ENCODE measurements at places on chromosomes 7 and 10. TPM values are rescaled to one million over a fixed set of nuclear protein-coding genes. Genes with fewer than 3 reads are reported as not detected.

GRCh38 chr7:90728568-90728967 lies 132.4 kb downstream of the CDK14 start:
- no peak for DNase-seq

DNA sequence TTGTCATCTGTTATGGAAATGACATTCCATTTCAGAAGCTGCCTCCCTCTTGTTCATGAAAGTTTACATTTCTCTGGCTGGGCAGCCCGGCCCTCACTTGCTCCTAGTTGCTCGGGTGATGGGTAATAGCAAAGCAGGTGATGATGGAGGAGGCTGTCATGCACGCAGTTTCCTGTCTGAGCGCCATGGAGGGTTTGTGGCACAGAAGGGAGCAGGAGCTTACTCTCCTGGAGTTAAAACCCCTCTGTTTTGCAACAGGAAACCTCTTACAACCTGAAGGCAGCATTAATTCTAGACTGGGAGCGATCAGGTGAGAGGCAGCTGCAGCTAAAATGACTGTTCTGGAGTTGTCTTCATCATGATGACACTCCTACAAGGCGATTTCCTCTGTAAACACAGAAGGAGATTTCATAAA lies 34.1 kb upstream of the MKI67 start:
- no peak for DNase-seq

GRCh38 chr7:82506702-82507101 lies 63.1 kb upstream of the CACNA2D1 start:
- DNase-seq: peak; percentile 14

DNA sequence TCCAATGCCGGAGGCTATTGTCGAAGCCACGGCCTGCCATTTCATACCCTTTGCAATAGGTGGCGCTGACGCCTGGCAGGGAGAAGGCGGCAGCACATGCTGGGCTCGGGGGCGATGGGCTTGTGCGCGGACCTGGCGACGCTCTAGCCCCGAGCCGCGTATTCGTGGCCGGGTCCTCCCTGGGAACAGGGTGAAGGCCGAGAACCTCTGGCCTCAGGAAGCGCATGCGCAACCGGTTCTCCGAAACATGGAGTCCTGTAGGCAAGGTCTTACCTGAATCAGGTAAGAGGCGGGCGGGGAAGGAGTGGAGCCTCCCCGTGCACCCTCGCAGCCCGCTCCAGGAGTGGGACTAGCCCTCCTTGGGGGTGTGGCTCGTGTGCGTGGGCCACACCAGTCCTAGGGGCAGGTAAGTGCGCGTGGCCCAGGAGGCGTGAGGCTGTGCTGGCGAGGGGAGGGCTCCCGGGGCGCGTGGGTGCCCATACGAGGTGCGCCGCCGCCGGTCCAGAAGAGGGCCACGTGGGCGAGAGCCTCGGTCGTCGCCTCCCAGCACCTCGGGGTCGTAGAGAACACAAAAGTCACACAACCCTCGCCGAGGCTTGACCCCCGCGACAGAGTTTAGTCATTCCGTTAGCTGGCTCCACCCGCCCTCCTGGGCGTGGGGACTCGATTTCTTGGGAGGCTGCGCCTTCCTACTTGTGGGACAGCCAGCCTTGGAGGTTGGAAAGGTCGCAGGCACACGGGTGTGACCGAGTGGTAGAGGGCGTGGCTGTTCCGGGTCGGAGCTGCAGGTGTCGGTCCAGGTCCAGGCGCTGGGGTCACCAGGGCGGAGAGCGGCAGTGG lies 5.6 kb upstream of the MEST start:
- DNase-seq: no peak

Gene PDZD7
- total RNA-seq: 2.2 TPM

Gene TMEM270
- total RNA-seq: 1.7 TPM

- DNase-seq: no peak
Measured at GRCh38 chr10:132283604-132284382, 24.0 kb downstream of the STK32C start.

GRCh38 chr10:125008689-125009638 lies 67.0 kb downstream of the ZRANB1 start:
- DNase-seq: no peak

DNA sequence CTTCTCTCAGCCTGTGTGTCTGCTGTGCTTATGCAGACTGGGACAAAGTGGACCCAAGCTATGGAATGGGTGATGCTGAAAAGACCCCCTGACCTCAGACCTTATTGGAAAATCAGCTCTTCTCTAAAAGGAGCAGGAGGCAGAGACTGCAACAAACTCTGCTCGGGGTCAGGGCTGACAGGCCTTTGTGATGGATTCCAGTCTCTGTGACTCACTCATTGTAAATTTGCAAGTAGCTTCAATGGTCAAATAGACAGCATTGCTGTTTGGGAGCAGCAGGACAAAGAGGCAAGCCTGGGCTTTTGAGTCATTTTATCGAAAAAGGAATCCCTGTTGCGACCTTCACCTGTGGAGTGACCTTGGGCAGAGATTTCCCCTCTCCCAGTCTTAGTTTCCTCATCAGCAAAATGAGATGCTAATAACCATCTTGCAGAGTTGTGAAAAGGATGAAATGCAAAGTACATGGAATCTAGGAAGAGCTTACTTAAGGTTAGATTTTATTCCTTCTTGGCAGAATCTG lies 26.1 kb upstream of the GPR26 start:
- no peak for DNase-seq

GRCh38 chr7:2757361-2757903 lies 69.4 kb downstream of the AMZ1 start:
- DNase-seq: peak; percentile 90

Gene PIP
- total RNA-seq: not detected

Gene RADIL
- total RNA-seq: 5.1 TPM

GRCh38 chr10:113752553-113752952 lies 1.1 kb downstream of the PLEKHS1 start:
- DNase-seq: no peak

GRCh38 chr7:67716729-67717128 lies 720.1 kb downstream of the TYW1 start:
- peak; percentile 59 for DNase-seq

DNA sequence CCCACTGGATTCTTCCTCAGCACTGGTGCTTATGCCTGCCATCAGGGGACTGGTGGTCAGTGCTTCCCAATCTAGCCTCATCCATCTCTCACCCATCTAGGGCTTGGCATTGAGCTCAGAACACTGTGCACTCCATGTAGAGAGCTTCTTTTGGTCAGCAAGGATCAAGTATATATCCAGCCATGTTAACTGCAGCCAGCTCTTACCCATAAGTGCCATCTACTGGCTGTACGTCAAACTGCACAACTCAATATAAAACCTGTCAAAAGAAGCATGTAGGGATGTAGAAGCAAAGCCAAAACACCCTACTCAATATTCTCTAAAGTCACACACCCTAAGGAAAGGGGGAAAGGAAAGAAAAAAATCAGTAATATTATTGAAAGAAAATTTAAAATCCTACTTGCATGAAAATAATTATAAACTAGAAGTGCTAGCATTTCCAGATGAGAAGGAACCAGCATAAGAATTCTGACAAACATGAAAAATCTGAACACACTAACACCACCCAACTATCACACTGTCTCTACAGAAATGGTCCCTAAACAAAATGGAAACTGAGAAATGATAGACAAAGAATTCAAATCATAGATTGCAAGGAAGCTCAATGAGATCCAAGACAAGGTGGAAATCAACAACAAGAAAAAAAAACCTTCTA lies 531.1 kb upstream of the STEAP1 start:
- peak; percentile 53 for DNase-seq

Gene TRIM74
- 0.12 TPM for total RNA-seq

- peak; percentile 49 for DNase-seq
Measured at GRCh38 chr10:97713826-97714400, 383 bp downstream of the MARVELD1 start.

- DNase-seq: no peak
Measured at GRCh38 chr10:92091965-92092364, 168.4 kb downstream of the BTAF1 start.

- no peak for DNase-seq
Measured at GRCh38 chr7:96233084-96233483, 88.8 kb downstream of the SLC25A13 start.

Gene BEND7
- total RNA-seq: 22.0 TPM

DNA sequence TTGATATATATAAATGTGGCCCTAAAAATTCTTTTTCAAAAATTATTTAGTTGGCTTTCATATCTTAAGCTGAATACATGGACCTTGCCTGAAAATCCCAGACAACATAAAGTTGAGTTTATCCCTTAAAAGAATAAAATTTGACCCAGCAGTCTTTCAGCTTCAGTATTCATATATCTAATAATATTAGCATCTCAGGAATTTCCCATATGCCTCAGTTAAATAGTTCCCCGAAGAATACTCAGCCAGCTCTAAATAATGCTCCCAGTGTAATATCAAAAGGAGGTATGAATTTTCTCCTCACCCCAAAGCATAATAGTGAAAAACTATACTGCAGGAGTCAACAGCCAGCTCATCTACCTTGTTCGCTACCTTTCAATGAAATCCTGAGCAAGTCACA lies 145.9 kb downstream of the CTNNA3 start:
- no peak for DNase-seq

DNA sequence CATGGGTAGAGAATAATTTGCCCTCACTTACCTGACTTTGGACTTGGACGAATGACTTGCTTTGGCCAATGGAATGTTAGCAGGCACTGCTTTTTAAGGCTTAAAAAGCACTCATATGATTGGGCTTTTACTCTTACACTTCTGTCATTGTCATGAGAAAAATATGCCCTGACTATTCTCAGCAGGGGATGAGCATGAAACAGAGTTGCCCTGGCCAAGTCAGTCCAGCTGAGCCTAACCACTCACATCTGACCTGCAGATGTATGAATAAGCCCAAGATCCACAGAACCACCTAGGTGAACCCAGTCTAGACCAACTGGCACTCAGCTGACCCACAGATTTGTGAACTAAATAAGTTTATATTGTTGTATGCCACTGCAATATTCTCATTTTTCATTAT lies 573.5 kb downstream of the TNS3 start:
- no peak for DNase-seq

DNA sequence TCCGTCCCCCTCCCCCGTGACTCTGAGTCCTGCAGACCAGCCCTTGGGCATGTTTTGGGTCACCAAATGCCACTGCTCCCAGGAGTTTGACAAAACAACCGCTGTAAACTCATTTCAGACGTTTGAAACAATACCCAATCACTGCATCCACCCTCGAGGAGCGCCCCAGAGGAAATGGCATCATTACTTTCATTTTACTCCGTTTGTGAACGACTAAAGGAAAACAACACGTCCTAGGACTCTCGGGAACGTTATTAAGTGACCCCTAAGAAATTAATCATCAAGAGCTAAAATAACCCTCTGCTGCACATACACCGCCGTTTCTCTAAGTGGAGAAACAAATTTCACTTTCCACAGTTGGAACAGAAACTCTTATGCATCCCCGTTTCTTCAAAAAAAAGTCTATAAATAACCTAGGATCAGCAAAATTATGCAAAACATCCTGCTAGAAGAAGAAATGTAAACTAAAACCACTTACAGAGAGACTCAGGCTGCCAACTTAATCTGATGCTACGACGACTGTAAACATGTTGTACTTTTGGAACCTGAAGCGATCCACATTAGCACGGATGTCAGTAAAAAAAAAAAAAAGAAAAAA lies 109.9 kb upstream of the EFCAB10 start:
- DNase-seq: peak; percentile 19

DNA sequence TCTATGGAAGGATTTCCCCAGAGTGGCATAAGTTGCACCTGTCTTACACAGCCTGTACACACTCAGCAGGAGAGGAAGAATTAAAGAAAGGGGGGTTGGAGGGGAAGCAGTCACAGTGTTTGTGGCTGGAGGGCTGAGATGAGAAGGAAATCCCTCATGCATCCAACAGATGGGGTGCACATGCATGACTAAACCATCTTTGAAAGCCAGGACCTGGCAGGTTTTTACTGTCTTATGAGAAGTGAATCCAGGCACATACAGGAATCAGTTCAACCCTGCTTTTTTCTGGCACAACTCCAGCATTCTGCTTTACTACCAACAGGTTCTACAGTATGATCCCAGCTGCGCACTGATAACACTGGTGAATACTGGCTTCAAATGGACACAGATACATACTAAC lies 107.7 kb downstream of the CACNA2D1 start:
- DNase-seq: no peak

- DNase-seq: no peak
Measured at GRCh38 chr10:95896071-95896850, 11.5 kb upstream of the CC2D2B start.

DNA sequence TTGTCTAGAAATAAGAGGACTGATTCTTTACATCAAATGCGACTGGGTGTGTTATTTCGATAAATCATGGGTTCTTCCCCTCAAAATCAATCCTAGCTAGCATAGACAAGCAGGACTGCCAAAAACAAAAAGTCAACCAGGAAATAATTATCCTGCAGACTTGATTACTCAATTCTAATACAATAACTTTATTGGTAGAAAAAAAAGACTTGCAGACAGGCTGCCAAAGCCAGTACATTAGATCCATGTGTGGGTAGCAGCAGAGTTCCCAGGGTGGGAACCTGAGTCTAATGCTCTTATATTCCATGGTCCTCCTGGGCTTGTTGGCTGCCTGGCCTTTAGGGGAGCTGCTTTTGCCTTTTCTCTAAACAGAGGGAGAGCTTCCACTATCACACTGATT lies 7.8 kb downstream of the AFAP1L2 start:
- DNase-seq: no peak

DNA sequence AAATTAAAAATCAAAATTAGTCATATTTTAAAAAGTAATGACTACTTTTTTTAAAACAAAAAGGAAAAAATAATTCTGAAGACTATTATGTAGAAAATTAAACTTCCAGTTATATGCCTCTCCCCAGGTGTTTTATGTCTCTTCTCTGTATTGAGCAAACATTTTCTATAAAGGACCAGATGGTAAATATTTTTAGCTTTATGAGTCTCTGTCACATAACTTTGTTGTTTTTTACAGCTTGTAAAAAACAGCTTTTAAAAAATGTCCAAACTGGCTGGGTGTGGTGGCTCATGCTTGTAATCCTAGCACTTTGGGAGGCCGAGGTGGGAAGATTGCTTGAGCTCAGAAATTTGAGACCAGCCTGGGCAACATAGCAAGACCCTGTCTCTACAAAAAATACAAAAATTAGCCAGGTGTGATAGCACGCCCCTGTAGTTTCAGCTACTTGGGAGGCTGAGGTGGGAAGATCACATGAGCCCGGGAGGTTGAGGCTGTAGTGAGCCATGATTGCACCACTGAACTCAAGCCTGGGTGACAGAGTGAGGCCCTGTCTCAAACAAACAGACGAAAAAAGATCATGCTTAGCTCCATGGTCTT lies 23.5 kb downstream of the GARS1 start:
- DNase-seq: no peak

Gene SPRN
- total RNA-seq: not detected

DNA sequence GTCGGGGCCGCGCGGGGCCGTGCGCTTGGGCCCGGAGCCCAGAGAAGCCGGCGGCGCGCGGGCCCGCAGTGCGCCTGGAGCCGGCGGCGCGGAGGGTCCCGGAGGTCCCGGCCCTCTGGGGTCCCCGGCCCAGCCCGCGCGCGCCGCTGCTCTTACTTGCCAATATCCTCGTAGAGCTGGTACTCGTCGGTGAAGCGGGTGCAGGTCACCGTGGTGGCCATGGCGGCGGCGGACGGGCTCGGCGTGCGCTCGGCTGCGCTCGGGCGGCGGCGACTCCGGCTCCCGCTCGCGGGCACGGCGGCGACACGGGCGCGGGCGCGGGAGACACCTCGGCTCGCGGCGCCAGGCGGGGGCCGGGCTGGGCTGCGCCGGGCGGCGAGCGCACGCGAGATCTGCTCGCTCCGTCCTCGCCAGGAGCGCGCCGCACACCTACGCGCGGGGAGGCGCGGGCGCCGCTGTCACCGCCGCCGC lies at the start of gene CAMK2B:
CAMK2B (minus strand) TSS at position 394 of the 471 bp plus-strand sequence; CDS start at position 221, 173 bp downstream.
- DNase-seq: no peak

GRCh38 chr10:7410862-7411670 lies at the start of gene SFMBT2:
Gene SFMBT2 (minus strand): TSS chr10:7411034. CDS start chr10:7381898, 29,136 bp downstream.
- DNase-seq: peak; percentile 22
